NCI-H1436 treated with DMSO at 0.1 percent for 48 hours (cell line): ENCODE measurements at places on chromosomes 2 and 18.

DNA sequence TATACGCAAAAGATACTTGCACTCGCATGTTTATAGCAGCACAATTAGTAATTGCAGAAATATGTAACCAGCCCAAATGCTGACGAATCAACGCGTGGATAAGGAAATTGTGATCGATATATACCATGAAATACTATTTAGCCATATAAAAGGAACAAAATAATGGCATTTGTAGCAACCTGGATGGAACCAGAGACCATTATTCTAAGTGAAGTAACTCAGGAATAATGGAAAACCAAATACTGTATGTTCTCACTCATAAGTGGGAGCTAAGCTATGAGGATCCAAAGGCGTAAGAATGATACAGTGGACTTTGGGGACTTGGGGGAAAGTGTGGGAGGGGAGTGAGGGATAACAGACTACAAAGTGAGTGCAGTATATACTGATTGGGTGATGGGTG, 1008.0 kb upstream of the CRIM1 start:
- DNase-seq: no peak

DNA sequence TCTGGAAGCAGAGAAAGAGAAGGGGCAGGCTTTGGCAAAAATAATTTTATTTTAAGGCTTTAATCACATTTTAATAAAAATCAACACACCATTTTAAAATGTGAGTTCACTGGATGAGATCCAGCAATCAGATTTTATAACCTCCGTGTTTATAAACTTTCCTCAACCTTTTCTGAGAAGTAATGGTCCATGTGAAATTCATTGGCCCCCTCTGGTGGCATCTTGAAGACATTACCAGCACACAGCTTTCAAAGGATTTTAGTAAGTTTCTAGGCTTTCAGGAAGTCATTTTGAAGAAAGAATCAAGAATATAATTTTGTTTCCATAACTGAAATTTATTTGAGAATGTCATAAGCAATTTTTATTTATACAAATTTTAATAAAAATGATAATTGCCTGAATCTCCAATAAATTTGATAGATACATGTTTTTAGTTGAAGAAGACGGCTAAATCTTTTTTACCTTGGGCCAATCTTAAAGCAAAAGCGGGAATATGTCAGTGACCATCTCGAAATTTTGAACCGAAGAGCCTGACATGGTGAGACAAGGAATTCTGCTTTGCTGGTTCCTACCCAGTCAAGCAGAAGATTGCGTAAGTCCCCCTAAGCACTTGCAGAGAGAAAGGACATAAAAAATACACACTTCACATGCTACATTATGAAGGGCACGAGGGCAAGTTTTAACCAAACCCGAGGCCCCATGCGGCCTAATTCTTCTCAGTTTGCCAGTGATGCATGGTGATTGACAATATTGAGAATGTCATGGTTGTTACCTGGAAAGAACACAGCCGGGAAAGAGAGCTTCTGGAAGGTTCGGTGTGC, 128.4 kb upstream of the CBLN2 start:
- no peak for DNase-seq

DNA sequence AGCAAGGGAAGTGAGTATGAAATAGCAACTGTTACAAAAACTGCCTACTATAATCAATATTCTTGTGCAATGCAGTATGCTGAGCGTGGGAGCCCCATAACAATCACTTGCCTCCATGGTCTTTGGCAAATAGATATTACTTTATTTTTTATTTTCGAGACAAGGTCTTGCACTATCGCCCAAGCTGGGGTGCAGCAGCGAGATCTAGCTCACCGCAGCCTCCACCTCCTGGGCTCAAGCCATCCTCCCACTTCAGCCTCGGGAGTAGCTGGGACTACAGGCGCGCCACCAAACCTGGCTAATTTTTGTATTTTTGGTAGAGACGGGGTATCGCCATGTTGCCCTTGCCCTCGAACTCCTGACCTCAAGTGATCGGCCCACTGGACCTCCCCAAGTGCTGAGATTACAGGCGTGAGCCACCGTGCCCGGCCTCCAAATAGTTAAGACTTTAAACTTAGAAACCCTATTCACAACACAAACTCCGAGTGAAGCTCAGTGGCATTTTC, 1.2 kb upstream of the CCNT2 start:
- no peak for DNase-seq

DNA sequence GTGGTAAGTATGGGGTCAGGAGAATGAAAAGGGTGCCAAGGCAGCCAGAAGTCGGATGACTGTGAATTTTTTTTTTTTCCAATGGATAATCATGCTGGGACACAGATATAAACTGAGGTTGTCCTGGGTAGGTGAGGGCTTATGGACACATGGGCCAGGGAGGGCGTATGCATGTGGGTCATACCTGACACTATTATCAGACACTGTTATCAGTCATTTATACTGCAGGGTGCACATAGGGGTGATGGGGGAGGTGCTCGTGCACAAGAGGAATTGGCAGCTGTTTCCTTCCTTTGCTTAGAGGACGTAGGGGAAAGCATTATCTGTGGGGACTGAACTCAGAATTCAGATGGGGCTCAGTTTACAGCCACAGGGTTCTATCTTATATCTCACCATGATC, 10.1 kb downstream of the CTIF start:
- no peak for DNase-seq
